PC-3 (cell line): ENCODE measurements at places on chromosomes 12 and 14.

DNA sequence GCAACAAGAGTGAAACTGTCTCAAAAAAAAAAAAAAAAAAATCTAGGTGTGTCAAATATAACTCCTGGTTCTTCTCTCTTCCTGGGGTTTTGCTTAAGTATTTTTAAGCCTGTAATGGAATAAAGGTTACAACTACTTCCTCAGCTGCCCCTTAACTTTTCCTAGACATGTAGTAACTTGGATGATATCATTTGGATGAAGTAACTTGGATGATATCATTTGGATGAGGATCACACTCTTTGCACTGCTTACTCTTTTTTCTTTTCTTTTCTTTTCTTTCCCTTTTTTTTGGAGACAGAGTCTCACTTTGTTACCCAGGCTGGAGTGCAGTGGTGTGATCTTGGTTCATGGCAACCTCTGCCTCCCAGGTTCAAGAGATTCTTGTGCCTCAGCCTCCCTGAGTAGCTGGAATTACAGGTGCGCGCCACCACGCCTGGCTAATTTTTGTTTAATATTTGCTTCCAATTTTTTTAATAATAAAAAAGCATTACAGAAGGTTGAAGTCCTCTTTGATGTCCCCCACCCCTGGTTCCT, 775 bp upstream of the FAM186A start:
- no peak for DNase-seq

- no peak for DNase-seq
These were observed 25.4 kb downstream of the SLC35E3 start for GRCh38 chr12:68771223-68771925.

DNA sequence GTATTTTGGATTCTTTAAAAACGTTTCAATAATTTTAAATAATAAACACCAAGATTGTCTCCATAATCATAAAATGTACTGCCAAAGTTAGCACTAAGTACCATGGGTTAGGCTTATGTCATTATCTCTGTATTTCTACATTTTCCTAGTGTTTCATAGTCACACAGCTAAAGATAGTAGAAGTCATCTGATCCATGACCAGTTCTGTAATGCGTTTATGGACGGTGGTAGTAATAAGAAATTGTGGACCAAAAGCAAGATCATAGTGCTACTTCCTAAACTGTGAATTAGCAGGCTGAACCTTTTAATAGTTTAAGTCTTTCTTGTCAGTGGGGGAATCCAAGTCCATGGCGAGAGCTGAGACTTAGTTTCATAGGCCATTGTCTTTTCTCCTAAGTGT, 142.1 kb downstream of the AKAP6 start:
- no peak for DNase-seq

- DNase-seq: no peak
These were observed 3.4 kb downstream of the MYG1 start for GRCh38 chr12:53302903-53303302.

DNA sequence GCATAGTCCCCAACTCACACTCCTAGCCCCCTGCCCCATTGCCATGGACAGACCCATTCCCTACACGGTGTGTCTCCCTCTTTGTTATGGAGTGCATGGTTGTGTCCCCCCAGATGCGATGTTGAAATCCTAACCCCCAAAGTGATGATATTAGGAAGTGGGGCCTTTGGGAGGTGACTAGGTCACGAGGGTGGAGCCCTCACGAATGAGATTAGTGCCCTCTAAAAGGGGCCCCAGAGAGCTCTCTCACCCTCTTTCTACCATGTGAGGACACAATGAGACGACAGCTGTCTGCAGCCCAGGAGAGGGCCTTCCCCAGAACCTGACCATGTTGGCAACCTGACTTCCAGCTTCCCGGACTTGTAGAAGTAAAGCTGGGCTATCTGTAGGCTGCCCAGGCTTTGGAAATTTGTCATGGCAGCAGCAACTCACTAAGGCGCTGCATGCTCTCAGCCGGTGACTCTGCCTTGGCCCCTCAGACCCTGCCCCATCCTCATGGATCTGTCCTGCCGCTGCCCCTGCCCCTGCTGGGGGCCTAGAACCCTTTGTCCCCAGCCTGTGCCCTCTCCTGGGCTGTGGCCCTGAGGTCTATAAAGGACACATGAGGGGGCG, 318.1 kb upstream of the RTL1 start:
- no peak for DNase-seq

- DNase-seq: peak; percentile 92
These were observed 379.6 kb downstream of the LRIG3 start for GRCh38 chr12:58540480-58541299.

GRCh38 chr14:103676881-103677675, 38.2 kb downstream of the XRCC3 start:
- DNase-seq: peak; percentile 51

GRCh38 chr12:54736549-54736948, 88.4 kb upstream of the DCD start:
- no peak for DNase-seq

- no peak for DNase-seq
These were observed 794 bp downstream of the SLC22A17 start for GRCh38 chr14:23351681-23352505.

GRCh38 chr12:23354800-23355199, 594.7 kb downstream of the SOX5 start:
- DNase-seq: no peak

GRCh38 chr14:104800015-104800770, 708 bp upstream of the ZBTB42 start:
- DNase-seq: peak; percentile 77

DNA sequence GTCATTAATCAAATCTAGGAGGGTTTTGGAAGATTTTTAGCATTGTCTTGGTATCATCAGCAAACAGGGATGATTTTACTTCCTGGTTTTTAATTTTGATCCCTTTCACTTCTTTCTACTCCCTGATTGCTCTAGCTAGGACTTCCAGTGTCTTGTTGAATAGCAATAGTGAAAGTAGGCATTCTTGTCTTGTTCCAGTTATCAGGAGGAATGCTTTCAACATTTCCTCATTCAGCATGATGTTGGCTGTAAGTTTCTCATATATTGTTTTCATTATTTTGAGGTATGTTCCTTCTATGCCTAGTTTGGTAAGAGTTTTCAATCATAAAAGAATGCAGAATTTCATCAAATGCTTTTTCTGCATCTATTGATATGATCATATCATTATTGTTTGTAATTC, 244.2 kb upstream of the CLEC14A start:
- DNase-seq: no peak

DNA sequence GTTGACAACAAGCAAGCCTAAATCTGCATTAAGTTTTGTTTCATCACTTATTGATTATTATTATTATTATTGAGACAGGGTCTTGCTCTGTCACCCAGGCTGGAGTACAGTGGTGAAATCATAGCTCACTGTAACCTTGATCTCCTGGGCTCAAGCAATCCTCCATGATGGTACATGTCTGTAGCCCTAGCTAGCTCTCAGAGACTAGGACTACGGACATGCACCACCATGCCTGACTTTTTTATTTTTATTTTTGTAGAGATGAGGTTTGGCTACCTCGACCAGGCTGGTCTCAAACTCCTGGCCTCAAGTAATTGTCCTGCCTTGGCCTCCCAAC, 35.7 kb upstream of the STK38L start:
- DNase-seq: no peak

GRCh38 chr12:22635812-22636211, 10.8 kb downstream of the ETNK1 start:
- no peak for DNase-seq

- peak; percentile 49 for DNase-seq
These were observed 145.1 kb upstream of the DIO2 start for GRCh38 chr14:80356413-80356812.

GRCh38 chr12:109232731-109233130, 76.4 kb downstream of the FOXN4 start:
- DNase-seq: no peak
